ENCODE measurements at places on chromosomes 7 and 10.

DNA sequence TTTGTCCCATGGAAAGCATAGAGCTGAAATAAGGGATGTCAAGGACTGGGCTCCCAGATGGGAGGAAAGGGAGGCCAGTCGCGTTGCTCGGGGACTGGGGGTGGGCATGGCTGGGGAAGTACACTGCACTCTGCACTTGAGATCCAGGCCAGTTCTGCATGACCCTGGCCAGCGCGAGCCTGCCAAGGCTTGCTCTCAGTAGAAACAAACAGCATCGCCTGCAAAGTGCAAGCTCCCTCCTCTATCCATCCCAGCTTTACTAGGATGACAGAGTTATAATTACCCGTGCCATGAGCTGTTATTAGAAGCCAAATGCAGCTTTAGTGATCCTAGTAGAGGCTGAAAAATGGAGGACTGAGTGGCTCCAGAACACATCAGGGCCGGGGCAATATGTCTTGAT lies 43.9 kb upstream of the PDCD4 start:
- DNase-seq: no peak

- DNase-seq: no peak
These were observed 61.5 kb downstream of the HELLS start for GRCh38 chr10:94607111-94607510.

- no peak for DNase-seq
These were observed 64.6 kb downstream of the HERC4 start for GRCh38 chr10:68010426-68010940.

- peak; percentile 70 for DNase-seq
These were observed 19.5 kb upstream of the GNA12 start for GRCh38 chr7:2863461-2864066.

DNA sequence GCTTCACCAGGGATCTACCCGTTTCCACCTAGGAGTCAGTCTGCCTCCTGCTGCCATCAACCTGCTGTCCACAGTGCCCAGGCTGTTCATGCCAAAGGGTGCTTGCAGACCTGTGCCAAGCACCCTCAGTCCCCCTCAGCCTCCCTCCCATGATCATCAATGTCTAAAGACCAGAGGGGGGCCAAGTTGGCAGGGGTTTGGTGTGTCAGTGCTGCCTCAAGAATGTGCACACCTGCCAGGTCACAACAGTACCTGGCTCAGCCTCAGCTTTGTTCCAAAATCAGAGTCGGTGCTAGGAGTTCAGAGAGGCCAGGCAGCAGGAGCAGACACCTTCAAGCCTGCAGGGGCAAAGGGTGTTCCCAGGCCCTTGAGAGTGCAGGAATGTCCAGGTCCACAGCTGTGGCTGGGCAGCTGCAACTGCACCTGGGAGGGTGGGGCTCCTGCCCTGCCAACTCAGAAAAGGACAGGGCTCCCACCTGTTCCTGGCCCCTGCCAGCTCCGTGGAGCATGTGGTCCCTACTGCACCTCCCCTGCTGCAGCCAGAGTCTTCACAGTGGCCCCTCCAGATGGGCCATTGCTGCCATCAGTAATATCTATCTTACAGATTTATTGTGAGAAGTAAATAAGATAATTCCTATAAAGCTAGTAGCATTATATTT lies 219.5 kb downstream of the POLR1F start:
- no peak for DNase-seq

DNA sequence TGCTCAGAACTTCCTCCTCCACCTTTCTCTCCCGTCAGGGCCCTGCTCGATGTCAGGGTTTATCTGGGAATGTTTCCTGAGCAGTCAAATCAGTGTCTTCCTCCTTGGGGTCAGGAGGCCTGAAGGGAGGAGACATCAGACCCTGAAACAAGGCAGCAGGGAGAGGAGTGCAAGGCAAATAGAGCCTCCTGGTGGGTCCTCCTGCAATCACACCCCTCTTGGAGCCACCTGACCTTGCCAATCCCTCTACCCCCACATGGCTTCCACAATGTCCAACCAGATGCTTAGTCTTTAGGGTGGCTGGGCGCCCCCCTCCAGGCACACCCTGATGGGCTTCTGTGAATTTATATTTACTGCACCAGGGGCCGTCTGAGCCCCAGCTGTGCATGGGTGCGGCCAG lies 12.2 kb downstream of the GPR26 start:
- DNase-seq: no peak

- DNase-seq: no peak
These were observed 247.0 kb upstream of the PPP2R2D start for GRCh38 chr10:131653554-131654470.

DNA sequence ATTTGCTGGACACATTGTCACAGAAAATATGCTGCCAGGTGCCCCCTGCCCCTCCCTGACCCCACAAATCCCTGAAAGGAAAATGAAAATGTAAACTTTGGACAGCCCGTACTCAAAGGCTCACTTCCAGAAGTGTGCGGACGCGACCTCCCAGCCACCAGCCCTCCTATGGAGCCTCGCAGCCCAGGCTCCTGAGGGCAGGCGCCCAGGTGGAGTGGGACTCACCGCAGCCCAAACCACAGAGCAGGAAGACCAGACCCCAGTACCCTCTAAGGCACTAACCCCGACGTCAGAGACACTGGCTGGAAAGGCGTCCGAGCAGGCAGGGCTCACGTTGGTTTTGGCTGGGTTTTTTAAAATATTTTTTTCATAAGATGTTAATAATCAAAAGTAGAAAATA lies 57.3 kb downstream of the CSGALNACT2 start:
- DNase-seq: no peak

- DNase-seq: peak; percentile 13
These were observed 11.5 kb downstream of the C10orf71 start for GRCh38 chr10:49310460-49310859.

GRCh38 chr10:79391231-79392019 lies 44.2 kb downstream of the PPIF start:
- DNase-seq: no peak

GRCh38 chr7:55119571-55119970 lies 100.8 kb downstream of the EGFR start:
- DNase-seq: no peak

- no peak for DNase-seq
These were observed 77.5 kb upstream of the STEAP1B start for GRCh38 chr7:22577470-22578001.

GRCh38 chr7:13105209-13105608 lies 417.8 kb downstream of the ARL4A start:
- no peak for DNase-seq

DNA sequence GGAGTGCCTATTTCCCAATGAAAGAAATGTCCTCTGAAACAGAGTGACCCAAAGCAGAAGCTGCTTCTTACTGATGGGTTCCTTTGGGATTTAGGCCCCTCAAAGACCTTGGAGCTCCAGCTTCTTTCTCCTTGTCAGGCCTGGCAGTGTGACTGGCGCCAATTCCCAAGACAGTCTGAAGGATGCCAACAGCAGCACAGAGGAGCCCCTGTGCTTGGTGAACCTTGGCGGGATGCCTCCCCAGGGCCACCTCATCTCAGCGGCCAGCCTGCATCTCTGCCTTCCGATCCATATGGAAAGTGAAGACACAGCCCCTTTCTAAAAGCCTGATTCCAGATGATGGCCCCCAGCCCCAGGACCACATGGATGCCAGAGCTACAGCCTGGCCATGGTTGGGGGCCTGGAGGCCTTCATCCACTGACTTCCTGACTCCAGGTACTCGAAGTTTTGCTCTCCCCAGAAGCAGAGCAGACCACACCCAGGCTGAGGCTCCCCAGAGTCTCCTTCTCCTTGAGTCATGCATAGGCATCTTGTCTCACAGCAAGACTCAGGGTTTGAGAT lies 45.4 kb downstream of the FBXW4 start:
- no peak for DNase-seq

DNA sequence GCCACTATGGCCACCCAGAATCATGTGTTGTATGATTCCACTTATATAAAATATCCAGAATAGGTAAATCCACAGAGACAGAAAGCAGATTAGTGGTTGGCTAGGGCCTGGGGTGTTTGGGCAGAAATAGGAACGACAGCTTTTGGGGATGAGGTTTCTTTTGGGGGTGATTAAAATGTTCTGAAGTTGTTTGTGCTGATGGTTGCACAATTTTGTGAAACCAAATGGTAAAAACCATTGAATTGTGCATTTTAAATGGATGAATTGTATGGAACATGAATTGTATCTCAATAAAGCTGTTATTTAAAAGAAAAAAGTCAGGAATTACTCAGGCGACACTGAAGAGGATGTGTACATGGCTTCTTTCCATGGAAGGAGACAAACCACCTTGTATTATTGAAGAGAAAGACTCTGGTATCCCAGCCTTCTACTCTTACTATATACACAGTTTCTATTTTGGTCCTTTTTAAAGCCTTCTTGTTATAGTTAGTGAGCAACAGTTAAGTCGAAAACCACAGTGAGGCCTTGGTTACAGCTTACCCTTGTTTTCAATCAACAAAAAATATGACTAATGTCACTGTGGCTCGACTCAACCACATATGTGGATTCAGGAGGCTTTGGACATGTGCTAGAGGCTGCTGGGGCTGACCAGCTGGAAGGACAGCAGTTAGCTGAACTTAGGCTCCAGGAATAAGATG lies 57.1 kb upstream of the KMT2E start:
- DNase-seq: no peak

DNA sequence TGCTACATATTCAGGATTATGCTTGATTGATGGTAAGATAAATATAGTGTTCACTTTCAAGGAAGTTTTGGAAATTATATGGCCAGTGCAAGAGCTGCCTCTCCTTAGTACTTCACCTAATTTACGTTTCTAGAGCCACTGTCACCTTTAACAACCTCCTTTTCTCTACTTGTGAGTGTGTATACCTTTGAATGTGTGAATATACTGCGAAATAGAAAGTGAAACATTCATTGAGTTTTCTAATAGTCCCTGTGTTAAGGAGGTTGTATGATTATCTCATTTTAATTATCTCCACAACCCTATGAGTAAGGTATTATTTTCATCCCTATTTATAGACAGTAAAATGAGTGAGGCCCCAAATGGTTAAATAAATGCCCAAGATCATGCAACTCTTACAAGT lies 1050.5 kb downstream of the XPNPEP1 start:
- no peak for DNase-seq

GRCh38 chr7:144527051-144527471 lies 123.6 kb upstream of the NOBOX start:
- no peak for DNase-seq

DNA sequence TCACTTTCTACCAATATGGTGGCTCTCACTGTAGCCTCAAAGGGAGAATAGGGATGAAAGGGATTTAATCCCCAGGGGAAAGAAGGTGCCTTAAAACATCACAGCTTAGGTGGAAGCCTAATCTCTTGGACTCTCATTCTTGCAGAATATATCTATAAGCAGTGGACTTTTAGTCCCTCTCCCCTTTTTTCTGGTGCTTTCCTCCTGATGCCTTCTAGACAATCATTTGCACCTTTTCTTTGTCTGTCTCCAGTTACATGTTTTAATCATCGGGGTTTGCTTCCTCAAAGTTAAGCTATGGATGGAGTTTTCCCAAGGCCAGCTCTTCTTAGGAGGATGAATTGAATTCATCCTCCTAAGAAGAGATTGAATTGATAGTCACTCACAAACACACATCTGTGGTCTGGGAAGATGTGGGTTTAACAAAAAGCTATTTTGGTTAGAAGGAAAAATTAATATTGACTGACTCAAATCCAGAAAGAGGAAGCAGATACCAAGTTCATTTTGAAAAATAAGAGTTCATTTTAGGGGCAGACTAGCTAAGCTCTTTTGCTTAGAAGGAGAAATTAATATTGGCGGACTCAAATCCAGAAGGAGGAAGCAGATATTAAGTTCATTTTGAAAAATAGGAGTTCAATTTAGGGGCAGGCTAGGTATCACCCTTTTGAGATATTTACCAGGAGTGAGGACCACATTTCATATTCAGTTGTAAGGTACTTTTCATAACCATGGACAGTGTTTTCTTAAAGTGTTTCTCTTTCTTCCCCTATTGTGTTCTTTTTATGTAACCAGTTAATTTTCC lies 35.2 kb upstream of the PLEKHS1 start:
- no peak for DNase-seq

- DNase-seq: no peak
These were observed 40.3 kb downstream of the NEURL1 start for GRCh38 chr10:103533827-103534226.

GRCh38 chr10:78609976-78610375 lies 458.8 kb upstream of the ZMIZ1 start:
- no peak for DNase-seq

DNA sequence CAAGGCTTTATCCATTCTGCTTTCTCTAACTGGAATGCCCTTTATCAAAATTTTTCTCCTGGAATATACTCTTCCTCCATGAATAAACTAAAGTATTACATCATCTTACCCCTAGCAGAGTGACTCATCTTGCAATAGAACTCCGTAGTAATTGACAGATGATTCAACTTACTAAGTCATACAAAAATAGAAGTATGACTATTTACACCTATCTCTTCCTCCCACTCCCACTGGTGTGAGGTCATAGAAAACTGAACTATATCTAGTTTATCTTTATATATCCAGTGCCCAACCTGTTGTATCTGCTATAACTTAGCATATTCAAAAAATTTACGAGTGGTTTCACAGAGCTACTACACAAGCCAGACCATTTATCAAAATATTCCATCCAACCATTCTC lies 26.1 kb downstream of the ABCB1 start:
- no peak for DNase-seq

GRCh38 chr10:33333260-33334101 lies 986 bp downstream of the NRP1 start:
- DNase-seq: no peak

- DNase-seq: no peak
These were observed 206.4 kb downstream of the TAX1BP1 start for GRCh38 chr7:27946351-27946750.

GRCh38 chr10:113230011-113230610 lies 280.1 kb downstream of the TCF7L2 start:
- no peak for DNase-seq

DNA sequence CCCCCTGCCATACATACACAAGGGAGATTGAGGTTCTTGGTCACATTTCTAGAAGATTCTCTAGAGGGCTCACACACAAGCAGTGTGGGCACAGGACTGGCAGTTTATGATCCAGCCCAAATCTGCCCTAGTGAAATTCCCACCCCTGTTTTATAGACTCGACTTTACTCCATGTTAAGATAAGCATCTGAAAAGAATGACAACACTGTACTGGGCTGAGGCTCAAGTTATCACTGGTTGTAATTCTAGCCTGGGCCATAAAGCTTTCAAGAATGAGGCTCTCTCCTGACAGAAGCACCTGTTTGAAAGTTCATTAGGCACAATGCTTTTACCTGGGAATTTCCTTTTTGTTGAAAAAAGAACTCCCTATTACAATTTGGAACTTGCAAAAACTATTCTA lies 195.6 kb upstream of the GLI3 start:
- no peak for DNase-seq

GRCh38 chr7:30654296-30655090 lies 27.8 kb downstream of the CRHR2 start:
- DNase-seq: no peak

Data from stimulated activated CD4-positive, alpha-beta T cell treated with anti-CD3 and anti-CD28 coated beads, Interleukin-2, amount 100 ng/mL, for 48 hours (primary cell).